ENCODE measurements at places on chromosomes 4 and X.

GRCh38 chr4:39030725-39031124 lies 1.5 kb downstream of the TMEM156 start:
- no peak for DNase-seq

- DNase-seq, result no peak
Measured at GRCh38 chrX:102887687-102888086, 49.4 kb upstream of the RAB40AL start.

DNA sequence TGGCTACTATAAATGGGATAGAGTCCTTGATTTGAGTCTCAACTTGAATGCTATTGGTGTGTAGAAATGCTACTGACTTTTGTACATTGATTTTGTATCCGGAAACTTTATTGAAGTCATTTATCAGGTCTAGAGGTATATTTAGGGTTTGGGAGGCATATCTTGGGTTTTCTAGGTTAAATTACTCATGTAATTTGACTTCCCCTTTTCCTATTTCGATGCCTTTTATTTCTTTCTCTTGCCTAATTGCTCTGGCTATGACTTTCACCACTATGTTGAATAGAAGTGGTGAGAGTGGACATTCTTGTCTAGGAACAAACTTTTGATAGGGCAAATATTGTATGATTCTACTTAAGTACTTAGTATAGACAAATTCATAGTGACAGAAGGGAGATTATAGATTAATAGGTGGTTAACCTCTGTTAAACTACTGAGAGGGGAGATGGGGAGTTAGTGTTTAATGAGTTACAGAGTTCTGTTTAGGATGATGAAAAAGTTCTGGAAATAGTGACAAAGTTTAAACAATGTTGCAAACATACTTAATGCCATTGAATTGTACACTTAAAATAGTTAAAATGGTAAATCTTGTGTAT lies 22.8 kb upstream of the HSPA4L start:
- no peak for DNase-seq

- DNase-seq, result no peak
Measured at GRCh38 chrX:21989384-21989783, 42.7 kb upstream of the PHEX start.

GRCh38 chrX:13085526-13085925 lies 41.1 kb upstream of the FAM9C start:
- no peak for DNase-seq

DNA sequence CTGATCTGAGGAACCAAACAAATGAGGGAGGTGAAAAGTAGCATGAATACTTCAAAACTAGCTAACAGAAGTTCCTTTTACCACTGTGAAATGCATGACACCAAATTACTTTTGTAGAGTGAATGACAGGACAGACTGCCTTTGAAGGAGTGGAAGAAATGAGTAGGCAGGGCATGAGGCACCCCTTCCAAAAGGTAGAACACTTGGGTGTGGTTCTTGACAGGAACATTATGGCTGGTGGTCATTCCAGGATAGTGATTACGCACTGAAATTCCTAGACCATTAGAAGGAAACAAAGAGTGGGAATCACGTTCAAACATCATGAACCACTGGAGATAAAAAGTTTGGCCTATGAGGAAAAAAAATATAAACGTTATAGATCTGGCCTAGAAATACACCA lies 4.9 kb downstream of the HUWE1 start:
- DNase-seq, result peak; percentile 19

- no peak for DNase-seq
Measured at GRCh38 chrX:117196481-117196880, 733.7 kb upstream of the CT83 start.

- DNase-seq, result peak; percentile 23
Measured at GRCh38 chrX:32483534-32484136, 727.7 kb downstream of the DMD start.

DNA sequence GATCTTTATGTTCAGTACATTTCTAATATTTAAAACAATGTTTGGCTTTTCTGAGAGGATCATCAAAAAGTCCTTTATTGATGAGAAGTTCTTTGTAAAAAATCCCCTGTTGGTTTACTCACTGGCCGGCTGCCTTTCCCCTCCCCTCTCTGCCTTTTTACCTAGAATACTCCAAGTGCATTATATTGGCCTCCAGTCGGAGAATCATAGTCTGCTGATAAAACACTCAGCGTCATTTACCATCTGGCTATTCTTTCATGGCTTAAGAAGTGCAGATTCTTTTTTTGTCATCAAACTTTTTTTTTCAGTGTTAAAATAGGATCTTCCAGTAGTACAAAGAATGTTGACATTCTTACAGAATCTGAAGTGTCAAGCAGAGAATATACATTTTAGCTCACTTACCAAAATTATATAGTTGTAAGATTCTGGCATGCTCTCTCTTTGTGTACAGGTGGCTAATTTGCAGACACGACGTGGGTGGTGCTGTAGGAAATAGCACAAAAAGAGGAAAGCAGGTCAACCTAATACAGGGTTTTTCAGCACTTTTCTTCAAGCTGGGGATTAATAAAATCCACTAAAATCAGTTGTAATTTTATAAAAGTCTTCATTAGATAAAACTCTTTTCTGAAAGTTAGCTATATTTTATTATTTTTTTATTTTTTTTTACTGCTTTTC lies 731.8 kb downstream of the KCTD8 start:
- no peak for DNase-seq

DNA sequence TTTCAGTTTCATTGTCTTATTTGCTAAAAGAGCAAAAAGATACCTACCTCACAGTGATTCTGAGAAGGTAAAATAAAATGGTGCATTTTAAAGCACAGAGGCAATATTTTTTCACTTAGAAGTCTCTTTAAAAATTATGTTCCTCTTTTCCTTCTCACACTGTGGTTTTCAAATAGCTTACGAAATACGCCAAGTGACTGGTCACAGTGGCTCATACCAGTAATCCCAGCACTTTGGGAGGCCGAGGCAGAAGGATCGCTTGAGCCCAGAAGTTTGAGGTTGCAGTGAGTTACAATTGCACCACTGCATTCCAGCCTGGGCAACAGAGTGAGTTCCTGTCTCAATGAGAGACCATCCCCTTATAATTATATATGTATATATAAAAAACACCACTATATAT lies 372.6 kb downstream of the FBXO8 start:
- no peak for DNase-seq

DNA sequence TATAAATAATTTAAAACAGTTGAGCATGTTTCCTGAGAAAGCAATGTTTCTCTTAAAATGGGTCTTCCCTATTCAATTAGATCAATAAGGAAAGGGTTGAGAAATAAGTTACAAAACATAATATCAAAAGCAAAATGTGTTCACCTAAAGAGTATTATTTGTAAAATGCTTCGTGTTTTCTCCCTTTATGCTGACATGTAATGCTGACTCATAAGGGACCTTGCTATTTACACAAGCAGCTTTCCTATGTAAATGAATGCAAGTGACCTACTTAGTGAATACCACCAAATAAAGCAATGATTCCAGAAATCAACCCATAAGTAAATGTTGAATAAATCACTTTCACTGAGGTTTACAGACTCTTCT lies 91.5 kb downstream of the ELOVL6 start:
- peak; percentile 68 for DNase-seq

- no peak for DNase-seq
Measured at GRCh38 chrX:107669885-107670628, 41.7 kb downstream of the PRPS1 start.

GRCh38 chr4:164956766-164957643 lies 20.5 kb downstream of the TRIM61 start:
- DNase-seq, result peak; percentile 55

GRCh38 chr4:123399627-123400358 lies 3.2 kb downstream of the SPRY1 start:
- DNase-seq, result peak; percentile 21

GRCh38 chr4:79831119-79831528 lies 241.9 kb downstream of the ANTXR2 start:
- no peak for DNase-seq

- DNase-seq, result no peak
Measured at GRCh38 chrX:110135618-110136017, 132.7 kb downstream of the TMEM164 start.

DNA sequence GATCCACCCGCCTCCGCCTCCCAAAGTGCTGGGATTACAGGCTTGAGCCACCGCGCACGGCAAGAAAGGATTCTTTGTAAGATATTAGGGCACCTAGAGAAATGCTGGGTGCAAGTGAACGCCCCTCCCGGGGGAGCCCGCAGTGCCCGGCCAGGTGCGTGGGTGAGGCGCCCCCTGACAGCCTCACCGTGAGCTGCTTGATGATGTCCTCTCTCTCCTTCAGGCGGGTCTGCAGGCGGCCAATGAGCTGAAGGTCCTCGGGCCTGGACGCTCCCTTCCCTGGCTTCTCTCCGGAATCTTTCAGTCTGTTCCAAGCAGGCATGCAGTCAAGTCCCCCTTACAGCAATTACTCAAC lies 21.9 kb downstream of the MED28 start:
- no peak for DNase-seq

- no peak for DNase-seq
Measured at GRCh38 chr4:184817494-184818215, 8.1 kb downstream of the ACSL1 start.

DNA sequence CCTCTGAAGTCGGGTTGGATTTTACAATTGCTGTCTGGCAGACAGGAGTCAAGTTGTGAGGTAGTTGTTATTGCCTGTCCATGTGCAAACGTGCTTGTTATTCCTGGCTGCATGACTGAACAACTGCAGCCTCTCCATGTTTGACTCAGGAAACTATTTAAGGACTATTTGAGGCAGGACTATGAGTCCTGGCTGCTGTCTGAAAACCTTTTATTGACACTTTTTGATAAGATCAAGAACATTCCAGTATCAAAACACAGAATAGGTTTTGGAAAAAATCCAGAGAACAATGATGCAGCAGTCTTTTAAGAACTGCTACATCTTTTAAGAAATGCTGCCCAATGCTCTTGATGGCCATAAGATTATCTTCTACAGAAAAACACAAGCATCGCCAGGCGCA lies 10.0 kb upstream of the SPRY1 start:
- DNase-seq, result no peak

DNA sequence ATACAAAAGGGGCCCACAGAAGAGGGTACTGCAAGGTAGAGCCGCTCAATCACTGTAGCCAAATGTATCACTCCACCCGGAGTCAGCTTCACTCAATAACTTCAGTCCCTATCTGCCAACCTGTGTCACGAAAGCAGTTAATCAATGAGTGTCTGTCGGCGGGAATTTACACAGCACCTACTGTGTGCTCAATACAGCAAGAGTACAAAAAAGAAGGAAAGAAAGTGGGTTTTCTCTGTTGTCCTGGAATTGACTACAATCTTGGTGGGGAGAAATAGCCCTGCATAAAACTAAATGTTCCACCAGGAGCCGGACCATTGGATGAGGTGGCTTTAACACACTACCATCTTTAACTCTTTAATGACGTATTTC lies 780 bp upstream of the NKRF start:
- no peak for DNase-seq

GRCh38 chr4:147539959-147540358 lies 59.1 kb downstream of the EDNRA start:
- DNase-seq, result no peak

- DNase-seq, result no peak
Measured at GRCh38 chr4:1409491-1410425, 3.5 kb upstream of the NKX1-1 start.

DNA sequence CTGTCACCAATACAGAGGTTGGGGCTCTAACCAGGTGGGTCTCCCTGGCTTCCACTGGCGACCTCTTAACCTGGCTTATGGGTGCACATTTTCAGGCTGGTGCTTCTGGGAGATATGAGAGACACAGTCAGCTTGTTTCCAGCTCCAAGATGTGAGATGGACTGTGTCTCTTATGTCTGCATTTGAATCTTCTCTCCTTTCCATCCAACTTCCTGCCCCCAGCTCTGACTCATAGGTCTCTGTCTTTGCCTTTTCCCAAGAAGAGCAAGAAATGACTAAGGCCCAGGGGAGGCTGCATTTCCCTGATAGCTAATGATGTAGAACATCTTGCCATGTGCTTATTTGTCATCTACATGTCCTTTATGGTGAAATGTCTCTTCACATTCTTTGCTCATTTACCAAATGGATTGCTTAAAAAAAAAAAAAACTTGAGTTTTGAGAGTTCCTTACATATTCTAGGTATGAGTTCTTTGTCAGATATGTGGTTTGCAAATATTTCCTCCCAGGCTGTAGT lies 3.2 kb upstream of the UXT start:
- DNase-seq, result peak; percentile 63

DNA sequence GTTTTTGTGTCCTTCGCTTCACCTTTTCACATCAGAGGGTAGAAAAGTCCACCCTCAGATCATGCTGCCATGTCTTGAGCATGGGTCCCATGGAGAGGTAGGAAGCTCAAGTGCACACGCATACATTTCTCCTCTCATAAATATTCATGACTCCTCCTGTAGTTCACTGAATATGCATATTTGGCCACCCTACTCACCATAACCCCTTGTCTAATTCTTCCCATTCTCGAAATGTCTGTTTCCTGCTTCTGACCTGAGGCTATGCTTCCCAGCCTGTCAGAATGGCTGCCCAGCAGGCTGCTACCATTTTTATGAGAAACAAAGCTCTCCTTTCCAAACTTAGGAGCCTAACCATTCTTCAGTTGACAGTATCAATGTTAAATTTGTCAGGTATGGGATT lies 86.5 kb downstream of the ADRA2C start:
- DNase-seq, result no peak

DNA sequence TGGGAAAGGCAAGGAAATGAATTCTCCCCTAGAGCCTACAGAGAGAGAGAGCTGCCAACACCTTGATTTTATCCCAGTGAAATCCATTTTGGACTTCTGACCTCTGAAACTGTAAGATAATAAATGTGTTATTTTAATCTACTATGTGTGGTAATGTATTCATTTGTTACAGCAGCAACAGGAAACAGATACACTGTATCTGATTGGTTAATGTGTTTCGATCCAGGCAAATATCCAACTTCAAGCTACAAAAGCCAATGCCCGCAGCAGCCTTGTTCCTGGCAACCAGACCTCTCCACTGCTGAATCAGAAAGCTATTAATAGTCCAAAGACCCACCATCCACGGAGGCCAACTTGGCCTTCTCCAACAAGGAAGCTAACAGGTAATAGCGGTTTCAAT lies 318.1 kb downstream of the PTTG2 start:
- no peak for DNase-seq

- DNase-seq, result no peak
Measured at GRCh38 chr4:8916906-8917305, 45.3 kb upstream of the HMX1 start.

- DNase-seq, result peak; percentile 4
Measured at GRCh38 chr4:88008743-88009171, 1.3 kb downstream of the PKD2 start.

DNA sequence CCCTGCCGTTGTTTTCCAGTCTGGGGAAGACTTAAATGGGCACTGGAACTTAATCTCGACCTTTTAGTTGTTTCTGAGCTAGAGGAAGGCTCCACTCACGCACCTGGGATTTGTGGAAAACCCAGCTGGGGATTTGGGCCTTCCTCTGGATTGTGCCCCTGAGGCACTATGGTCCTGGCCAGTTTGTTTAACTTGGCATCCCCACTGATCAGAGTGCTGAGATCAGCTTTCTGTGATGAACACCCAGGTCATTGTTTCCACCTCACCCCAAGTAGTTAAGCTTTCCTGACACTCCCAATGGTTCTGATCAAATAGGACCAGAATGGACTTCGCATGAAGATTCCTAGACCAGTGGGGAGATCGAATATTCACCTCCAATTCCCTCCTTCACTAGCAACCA lies 20.5 kb upstream of the NAP1L5 start:
- DNase-seq, result no peak
